ENCODE measurements at places on chromosomes 5 and 9. TPM values are rescaled to one million over a fixed set of nuclear protein-coding genes. Genes with fewer than 3 reads are reported as not detected.

The TAF11L5 gene
- total RNA-seq: not detected

The PROB1 gene
- total RNA-seq: 1.7 TPM

The STKLD1 gene
- total RNA-seq: 0.41 TPM

DNA sequence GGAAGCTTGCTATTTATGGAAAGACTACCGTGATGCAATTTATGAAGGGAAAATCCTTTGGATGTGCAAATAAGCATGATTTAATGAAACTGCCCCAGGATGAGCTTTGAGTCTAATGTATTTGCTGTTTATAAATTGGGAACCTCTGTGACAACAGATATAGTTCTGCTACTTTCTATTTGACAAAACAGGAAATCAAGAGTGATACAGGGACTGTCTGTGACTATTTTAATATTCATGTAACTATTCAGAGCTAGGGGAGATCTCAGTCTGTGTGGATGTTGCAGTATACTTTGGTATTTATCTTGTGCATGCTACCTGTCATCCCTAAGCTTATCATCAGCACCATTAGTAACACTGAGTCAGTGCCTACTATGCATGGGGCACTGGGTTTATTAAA is 132.1 kb downstream of the PDZD2 start:
- DNase-seq: no peak

- DNase-seq: no peak
Measured at GRCh38 chr9:120480707-120481106, 99.3 kb downstream of the CDK5RAP2 start.

DNA sequence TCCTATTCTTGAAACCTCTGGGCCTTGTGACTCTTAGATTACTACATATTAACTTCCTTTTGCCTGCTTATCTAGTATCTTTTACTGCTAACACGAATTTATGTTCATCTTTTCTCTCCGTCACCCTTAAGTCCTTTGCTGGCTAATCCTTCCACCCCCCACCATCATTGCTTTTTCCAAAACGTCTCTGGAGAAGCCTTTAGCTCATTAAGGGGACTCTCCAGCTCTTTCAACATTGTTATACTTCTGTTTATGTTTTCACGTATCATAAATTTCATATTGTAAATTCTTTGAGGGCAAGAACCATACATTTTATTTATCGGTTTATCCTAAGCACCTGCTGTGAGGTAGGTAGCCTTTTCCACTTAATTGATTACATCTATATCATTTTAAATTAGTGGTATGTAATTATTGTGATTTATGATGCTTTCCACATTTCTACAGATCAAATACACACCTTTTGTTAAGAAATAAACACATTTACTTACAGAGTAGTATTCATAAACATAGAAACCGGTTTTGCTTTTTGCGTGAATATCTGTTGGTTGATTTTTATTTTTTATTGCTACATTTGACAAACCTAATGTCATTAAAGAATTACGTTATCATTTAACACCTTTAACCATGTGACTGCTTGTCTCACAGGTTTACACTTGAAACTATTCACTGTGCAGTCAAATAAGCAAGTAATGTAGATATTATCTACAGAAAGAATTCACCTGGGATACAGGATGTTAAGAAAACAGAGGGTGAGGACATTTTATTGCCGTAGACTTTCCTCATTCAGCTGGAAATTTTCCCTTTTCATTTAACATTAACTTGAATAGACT is 15.4 kb upstream of the SNX2 start:
- no peak for DNase-seq

DNA sequence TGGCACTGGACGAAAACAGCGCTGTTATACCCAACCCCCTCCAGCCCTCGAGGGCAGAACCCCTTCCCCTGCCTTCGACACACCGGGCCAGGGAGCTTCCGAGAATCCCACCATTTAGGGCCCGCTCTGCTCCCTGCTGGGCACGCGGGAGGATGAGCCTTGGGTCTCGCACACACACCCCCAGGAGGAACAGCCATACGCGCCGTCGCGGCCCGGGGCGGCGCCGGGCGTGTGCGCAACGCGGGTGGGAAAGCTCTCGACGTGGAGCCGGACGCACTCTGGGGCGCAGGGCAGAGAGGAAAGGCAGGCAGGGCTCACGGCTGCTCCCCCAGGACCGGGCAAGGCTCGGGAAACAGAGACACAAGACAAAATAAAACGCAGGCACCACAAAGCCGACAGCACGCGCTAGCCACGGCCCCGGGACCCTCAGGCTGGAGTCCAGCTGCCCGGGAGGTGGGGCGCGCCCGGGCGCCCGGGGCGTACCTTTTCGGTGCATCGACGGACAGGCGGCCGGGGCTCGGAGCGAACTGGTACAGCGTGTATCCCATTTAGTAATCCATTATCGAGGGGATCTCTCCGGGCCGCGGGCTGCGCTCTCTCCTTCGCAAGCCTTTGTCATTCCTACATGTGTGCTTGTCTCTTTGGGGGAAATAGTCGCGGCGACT is 789 bp downstream of the SEMA6A start:
- DNase-seq: peak; percentile 70

Measured in H7 (cell line).